ENCODE measurements at places on chromosomes 4 and X.

- no peak for DNase-seq
These were observed 64.1 kb downstream of the ANXA5 start for GRCh38 chr4:121632636-121633035.

DNA sequence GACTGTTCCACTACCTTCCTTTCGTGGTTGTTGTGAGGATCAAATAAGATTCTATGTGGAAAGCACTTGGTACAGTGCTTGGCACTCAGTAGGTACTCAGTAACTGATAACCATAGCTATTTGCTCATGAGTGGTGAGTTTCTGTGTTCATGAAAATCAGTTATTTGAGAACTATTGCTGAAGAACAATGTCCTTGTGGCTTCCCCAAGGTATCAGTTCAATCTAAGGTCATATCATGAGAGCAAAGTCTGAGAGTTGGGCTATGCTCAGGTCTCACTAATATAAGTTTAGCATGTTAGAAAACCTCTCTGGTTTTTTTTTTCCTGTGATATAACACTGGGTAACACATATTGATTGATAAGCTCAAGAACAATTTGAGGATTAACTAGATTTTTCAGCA is 147.8 kb downstream of the GRIA3 start:
- no peak for DNase-seq

- no peak for DNase-seq
These were observed 77.0 kb downstream of the COQ2 start for GRCh38 chr4:83207497-83208101.

DNA sequence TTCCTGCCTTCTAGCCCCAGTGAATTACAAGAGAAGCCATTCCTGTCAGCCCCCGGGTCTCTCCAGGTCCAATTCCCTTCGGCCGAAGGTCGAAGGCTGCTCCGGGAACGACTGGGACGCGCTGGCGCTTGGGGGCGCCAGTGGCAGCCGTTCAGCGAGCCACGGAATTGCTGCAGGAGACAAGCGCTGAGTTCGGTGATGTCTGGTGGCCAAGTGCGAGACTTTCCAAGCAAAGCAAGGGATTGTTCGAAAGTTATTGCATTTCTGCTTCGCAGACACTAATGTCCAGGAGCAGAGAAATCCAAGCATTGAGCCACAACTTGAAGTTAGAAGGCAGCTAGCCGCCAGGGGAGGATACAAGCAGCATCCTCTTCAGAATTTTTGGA is 1.1 kb upstream of the DKK2 start:
- peak; percentile 84 for DNase-seq

GRCh38 chrX:53047228-53047627 is 1.4 kb upstream of the GPR173 start:
- peak; percentile 11 for DNase-seq

GRCh38 chr4:18441203-18441590 is 419.6 kb upstream of the LCORL start:
- DNase-seq, result no peak

DNA sequence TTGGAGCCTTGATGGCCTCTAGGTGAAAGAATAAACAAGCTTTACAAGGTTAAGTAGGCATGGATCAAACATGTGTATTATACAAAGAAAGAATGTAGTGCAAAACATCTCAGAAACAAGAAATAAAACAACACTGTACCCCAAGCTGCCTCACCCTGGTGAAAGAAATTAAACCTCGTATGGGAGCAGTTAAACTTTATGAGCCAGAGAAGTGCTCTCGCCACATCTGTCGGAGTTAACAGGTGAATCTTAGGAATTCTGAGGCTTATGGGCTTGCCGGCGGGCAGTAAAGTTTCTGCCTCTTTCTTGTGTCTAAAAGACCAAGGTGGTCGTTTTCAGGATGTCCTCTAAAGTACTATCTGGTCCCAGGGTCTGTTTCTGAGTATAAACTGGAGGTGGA is 34.0 kb upstream of the ARSH start:
- DNase-seq, result no peak

- no peak for DNase-seq
These were observed 69.2 kb downstream of the SORBS2 start for GRCh38 chr4:185742766-185743165.

DNA sequence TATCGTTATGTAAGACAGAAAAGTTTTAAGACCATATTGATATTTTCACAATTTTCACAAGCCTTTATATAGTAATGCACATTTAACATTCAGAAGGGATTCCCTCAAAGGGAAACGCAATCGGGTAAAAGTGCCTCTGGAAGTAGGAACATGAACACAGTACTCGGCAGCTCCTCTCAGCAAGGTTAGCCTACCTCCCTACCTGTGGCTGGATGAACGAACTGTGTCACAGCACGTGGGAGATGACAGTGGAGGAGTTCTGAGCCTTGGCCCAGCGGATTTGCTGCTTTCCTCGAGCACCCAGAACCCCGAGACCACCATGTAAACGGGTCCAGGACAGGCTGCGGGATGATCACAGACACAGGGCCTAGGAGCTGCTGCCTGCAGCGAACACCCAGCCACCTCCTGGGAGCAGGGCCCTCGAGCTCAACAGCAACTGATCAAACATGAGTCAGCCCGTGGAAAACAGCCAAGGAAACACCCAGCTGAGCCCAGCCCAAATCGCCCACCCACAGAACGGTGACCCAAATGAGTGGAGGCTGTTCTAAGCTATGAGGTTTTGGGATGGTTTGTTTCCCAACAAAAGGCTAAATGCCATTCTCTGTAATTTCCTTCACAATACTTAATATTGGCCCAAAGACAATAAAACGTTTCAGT is 30.4 kb downstream of the FAT1 start:
- no peak for DNase-seq

GRCh38 chrX:50581405-50581804 is 110.8 kb upstream of the DGKK start:
- DNase-seq, result no peak

GRCh38 chr4:1321946-1322650 is 24.9 kb upstream of the UVSSA start:
- no peak for DNase-seq

DNA sequence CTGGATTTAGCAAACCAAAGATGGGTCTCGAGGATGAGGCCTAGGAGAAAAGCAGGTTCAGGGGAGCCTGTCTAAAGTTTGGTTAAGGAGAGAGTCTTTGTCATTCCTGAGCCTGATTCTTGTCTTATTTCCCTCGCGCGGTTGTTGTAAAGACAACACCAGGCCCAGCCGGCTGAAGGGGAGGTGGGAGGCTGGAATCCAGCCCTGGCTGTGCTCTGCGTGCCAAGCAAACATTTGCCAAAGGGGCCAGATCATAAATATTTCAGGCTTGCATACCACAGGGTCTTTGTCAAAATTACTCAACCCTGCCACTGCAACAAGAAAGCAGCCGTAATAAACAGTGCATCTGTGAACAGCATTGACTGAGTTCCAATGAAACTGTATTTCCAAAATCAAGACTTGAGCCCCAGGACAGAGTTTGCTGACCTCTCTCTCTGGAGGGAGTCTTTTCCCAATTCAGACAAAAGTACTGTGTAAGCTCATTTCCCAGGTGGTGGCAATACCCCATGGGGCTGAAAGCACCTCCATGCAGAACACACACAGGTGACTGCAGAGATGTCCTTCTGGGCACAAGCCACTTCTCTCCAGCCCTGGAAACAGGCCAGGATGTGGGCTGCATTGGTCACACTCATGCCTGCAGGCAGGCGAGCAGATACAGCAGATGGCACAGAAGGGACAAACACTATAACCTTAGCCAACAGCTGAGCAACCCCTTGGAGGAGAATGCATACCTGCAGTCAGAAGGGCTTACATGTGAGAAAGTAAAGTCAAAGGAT is 320.3 kb downstream of the STK32B start:
- DNase-seq, result peak; percentile 1

GRCh38 chrX:46624090-46624786 is 50.7 kb downstream of the CHST7 start:
- no peak for DNase-seq
